ENCODE measurements at places on chromosomes 5 and 9.

- no peak for DNase-seq
Measured at GRCh38 chr9:85024374-85024773, 354.8 kb downstream of the NTRK2 start.

DNA sequence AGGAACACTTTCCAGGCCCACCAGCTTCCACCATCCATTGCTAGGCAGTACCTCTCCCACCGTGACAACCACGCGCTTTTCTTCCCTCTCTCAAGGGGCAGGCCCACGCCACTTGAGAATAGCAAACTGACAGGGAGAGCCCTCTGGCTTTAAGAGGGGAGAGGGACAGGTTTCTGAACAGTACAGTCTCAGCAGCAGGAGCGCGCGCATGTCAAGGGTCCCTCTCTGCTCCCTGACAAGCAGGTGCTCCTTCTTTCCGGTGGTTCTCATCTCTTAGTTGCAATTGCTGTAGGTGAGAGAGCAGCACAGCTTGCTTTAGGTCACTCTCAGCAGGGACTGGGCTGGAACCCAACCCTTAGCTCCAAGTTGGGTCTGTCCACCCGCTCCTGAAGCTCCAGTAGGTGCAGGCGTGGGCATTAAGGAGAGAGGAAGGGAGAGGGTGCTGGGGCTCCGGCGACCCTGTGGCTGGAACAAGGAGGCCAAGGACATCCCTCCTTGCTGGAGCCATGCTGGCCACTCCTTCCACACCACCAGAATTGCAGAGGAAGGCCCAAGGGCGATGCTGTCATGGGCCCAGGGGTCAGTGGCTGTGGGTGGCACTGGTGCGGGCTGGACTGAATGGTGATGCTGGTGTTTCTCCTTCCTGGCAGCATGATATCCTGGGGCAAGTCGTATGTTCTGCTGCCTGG lies 9.0 kb upstream of the PHF2 start:
- no peak for DNase-seq

DNA sequence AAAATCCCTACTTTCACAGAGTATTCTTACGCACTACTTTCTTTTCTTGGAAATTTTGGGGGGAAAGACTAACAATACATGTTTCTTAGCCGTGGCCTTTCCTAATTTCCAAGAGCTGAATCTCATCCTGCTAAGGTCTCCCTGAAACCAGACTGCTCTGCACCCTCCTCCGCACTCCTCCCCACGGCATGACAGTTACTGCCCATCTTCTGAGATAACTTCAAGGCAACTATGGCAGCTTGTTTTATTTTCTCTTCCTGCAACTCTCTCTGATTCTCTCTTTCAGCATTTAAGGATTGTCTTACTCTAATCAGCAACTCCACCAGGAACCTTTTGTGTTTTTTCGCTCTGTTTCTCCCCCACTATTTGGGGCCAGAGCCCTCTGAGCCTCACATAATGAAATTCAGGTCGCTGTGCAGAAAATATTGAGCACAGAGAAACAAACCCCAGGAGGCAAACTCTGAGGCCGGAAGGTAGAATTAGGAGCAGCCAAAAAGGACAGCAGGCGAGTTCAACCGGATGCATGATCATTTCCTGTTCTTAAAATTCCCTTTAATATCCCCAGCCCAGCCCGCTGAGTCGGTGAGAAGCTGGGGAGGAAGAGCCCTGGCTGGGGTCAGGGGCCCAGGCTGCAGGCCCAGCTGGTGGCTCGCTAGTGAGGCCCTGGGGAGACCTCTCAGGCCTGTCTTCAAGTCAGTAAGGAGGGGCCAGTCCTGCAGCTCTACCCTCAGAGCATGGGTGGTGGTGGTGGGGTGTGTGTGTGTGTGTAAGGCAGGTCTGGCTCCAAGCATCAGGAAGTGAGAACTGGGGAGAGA lies 213.6 kb upstream of the S1PR3 start:
- DNase-seq: no peak

GRCh38 chr5:152811988-152812387 lies 406.9 kb upstream of the NMUR2 start:
- DNase-seq: no peak
